ENCODE measurements at places on chromosomes 12 and 14.

GRCh38 chr14:62162998-62163589 lies 400.9 kb downstream of the SNAPC1 start:
- peak; percentile 71 for DNase-seq

- no peak for DNase-seq
These were observed 131.4 kb downstream of the KLHL28 start for GRCh38 chr14:44830371-44830770.

- no peak for DNase-seq
These were observed 12.2 kb downstream of the CCDC175 start for GRCh38 chr14:59564366-59564765.

DNA sequence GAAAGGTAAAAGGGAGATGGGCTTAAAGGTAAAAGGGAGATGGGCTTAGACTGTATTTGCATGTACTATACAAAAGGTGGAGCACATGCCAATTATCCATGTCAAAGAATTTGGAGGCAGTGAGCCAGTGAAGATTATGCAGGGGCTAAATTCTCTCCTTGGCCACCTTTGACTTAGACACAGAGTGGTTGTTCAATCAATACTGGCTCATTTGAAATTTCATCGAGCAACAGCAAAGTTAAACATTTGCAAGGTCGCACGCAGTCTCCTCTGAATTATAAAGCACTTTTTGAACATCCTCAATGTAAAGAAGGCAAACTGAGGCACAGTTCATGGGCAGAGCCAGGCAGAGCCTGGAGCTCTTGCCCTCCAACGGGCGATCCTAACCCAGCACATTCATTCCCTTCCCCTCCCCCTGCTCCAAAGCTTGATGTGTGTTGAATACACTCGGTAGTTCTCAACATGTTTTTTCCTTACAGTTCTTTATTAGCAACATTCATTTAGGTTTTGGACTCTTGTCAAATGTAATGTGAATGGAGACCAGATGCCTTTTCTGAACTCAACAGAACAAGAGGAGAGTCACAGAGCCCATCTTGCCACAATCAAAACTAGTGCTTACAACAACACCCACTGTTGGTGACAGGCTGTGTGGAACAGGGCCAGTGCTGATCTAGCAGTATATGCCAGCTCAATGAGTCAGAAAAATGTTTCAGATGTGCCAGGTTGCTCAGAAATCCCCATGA lies 169.7 kb upstream of the G2E3 start:
- no peak for DNase-seq

GRCh38 chr12:105983622-105984320 lies 155.0 kb downstream of the NUAK1 start:
- peak; percentile 68 for DNase-seq

- DNase-seq, result no peak
These were observed 26.2 kb downstream of the L2HGDH start for GRCh38 chr14:50285861-50286260.

GRCh38 chr12:31759632-31760459 lies 31.0 kb upstream of the AMN1 start:
- DNase-seq, result no peak

- no peak for DNase-seq
These were observed 85.5 kb downstream of the TGFB3 start for GRCh38 chr14:75896341-75896740.

DNA sequence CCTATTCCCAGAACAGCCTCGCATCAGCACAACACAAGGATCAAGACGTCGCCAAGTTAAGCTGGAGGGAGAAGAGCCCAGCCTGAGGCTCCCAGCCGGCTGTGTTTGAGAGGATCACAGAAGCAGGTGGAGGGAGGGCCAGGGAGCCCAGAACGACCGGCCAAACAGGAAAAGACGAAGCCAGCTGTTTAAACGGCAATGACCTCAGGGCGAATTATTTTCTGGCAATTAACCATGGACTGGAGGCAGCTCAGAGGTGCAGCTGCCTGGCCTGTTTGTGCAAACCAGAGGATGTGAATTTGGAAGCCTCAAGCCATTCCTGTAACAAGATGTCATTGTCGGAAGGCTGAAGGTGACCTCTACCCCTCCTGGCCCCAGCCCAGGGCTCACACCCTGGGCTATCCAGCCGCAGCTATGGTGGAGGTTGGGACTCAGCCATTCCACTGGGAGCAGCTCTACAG lies 175.8 kb upstream of the PRMT8 start:
- no peak for DNase-seq

DNA sequence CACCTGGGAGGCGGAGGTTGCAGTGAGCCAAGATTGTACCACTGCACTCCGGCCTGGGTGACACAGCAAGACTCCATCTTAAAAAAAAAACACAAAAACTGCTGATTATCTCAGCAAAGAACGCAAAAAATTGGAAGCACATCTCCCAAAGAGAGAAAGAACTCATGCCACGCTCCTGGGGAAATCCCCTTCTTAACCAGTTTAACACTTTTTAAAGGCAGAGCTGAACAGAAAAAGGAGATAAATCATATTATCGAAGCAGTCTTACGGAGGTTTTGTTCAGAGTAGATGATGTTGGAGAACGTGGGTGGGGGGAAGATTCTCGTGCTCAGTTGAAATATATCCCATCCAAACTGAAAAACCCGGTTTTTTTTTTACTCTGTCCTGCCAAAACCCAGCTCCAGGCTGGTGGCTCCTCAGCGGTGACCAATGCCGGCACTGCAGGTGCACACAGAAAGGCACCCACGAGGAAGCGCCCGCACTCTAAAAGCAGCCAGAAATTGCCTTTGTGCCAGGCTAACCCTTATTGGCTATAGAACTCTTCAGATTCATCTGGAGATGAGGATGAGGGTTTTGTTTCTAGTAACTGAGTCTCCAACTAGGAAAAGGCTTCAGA lies 100.2 kb upstream of the PARP11 start:
- no peak for DNase-seq

Data from AG20443 (cell line).